ENCODE measurements at places on chromosomes 6 and 20. TPM values are rescaled to one million over a fixed set of nuclear protein-coding genes. Genes with fewer than 3 reads are reported as not detected.

TREML2 gene
- not detected for total RNA-seq

IMPG1 gene
- not detected for total RNA-seq

OPRL1 gene
- 1.5 TPM for total RNA-seq

MAN1A1 gene
- total RNA-seq: 29.3 TPM

DCDC2 gene
- total RNA-seq: 22.2 TPM

NCOA5 gene
- total RNA-seq: 58.7 TPM

ARMH2 gene
- total RNA-seq: not detected

NKX2-2 gene
- 15.5 TPM for total RNA-seq

SSTR4 gene
- total RNA-seq: not detected

ELOVL2 gene
- total RNA-seq: 6.0 TPM

DNA sequence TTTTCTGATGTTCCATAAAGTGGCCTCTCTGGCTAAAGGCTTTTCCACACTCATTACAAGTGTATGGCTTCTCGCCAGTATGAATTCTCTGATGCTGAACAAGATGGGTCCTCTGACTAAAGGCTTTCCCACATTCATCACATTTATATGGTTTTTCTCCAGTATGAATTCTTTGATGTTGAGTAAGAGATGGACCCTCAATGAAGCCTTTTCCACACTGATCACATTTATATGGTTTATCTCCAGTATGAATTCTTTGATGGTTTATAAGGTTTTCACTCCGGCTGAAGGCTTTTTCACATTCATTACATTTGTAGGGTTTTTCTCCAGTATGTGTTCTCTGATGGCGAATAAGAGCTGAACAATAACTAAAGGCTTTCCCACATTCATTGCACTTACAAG is 20.4 kb downstream of the ZNF184 start:
- H3K4me3 ChIP-seq: no peak overlapping the region
- H3K36me3 ChIP-seq: peaks cover 92% of the 10 kb centered on the region
- DNase-seq: no peak
- H3K27ac ChIP-seq: peak overlapping the region; percentile 80
- H3K27me3 ChIP-seq: no peaks in the 10 kb centered on the region

DNA sequence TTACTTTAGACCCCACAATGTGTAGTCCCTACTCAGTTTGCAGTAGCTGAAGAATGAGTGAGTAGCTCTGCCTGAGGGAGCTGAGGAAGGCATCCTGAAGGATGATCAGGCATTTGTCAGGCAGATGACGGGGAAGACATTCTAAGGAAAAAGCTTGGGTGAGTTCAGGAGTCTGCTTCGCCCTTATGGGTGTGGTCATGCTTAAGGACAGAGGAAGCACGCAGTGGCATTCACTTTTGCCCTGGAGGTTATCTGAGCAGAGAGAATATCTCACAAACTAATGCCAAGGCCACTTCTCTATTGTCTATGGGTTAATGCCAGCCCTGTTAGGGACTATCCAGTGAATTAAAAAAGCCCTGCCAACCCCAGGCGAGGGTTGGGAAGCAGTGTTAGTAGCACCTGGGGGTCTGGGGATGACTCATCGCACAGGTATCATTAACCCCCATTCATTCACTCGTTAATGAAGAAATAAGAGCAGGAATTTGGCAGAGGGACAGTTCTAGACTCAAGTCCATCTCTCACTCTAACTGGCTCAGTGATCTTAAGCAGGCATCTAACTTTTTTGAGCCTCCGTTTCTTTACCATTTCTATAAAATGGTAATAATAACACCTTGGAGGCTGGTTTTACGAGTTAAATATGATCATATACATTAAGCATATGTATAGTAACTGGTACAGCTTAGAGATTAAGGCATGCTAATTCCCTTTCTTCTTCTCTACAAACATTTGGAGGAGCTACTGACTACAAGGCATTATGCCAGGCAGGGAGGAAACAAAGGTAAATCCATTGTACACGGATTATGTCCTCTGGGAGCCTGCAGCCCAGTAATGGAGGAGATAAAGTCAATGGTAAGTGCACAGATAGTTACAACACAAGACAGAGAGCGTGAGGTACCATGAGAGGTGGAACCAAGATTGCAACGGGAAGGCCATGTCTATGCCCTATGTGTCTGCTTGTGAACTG is 93.2 kb upstream of the AKIRIN2 start:
- H3K27ac ChIP-seq: no peak overlapping the region
- peaks cover 1% of the 10 kb centered on the region for H3K4me1 ChIP-seq
- no peak overlapping the region for H3K4me3 ChIP-seq
- no peaks in the 10 kb centered on the region for H3K36me3 ChIP-seq

- H3K27me3 ChIP-seq: peaks cover 5% of the 10 kb centered on the region
- DNase-seq: no peak
- no peak overlapping the region for H3K4me3 ChIP-seq
- H3K4me1 ChIP-seq: no peaks in the 10 kb centered on the region
- H3K27ac ChIP-seq: no peak overlapping the region
- H3K36me3 ChIP-seq: no peaks in the 10 kb centered on the region
Measured at GRCh38 chr20:59672576-59672975, 68.2 kb downstream of the PHACTR3 start.

GRCh38 chr20:52493171-52493721 is 301.7 kb upstream of the ZFP64 start:
- DNase-seq: no peak
- no peaks in the 10 kb centered on the region for H3K36me3 ChIP-seq
- H3K27ac ChIP-seq: peak overlapping the region; percentile 53
- peaks cover 7% of the 10 kb centered on the region for H3K4me1 ChIP-seq

DNA sequence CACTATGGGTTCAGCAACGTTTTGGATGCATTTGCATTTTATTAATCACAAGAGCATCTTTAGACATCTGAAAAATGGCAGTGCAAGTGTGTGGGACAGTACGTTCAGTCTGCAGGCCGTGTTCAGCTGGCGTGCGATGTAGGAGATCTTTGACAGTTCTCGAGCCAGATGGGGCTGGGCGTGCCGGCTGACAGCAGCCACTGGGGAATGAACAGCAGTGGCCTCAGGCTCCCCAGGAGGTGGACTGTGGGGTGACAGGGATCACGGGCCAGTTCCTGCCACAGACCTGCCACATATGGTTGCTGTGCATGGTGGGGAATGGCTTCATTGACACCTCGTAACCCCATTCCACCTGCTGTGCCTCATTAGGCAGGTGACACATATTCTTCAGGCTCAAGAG is 16.4 kb upstream of the MLN start:
- H3K36me3 ChIP-seq: no peaks in the 10 kb centered on the region
- no peaks in the 10 kb centered on the region for H3K4me1 ChIP-seq
- no peak for DNase-seq
- H3K27me3 ChIP-seq: peaks cover 34% of the 10 kb centered on the region
- H3K4me3 ChIP-seq: no peak overlapping the region

DNA sequence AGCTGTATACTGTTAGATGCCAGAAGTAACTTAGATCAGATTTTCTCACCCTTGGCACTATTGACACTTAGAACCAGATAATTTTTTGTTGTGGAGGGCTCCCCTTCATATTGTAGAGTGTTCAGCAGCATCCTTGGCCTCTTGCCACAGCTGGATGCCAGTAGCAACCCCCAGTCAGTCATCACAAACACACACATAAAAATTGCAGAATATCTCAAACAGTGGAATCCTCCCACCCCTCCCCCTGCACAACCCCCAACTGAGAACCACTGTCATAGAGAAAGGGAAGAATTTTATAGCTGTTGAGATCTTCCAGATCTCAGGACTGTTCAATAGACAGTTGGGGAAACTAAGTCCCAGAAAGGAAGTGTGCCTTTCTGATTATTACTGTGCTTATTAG is 81.2 kb upstream of the VSTM2L start:
- H3K36me3 ChIP-seq: peaks cover 5% of the 10 kb centered on the region
- peaks cover 13% of the 10 kb centered on the region for H3K4me1 ChIP-seq
- no peak for DNase-seq
- H3K4me3 ChIP-seq: no peak overlapping the region

GRCh38 chr6:2611092-2611491 is 139.6 kb downstream of the MYLK4 start:
- peaks cover 2% of the 10 kb centered on the region for H3K4me1 ChIP-seq
- no peak overlapping the region for H3K4me3 ChIP-seq
- H3K27me3 ChIP-seq: no peaks in the 10 kb centered on the region
- DNase-seq: no peak
- no peak overlapping the region for H3K27ac ChIP-seq
- no peaks in the 10 kb centered on the region for H3K36me3 ChIP-seq

DNA sequence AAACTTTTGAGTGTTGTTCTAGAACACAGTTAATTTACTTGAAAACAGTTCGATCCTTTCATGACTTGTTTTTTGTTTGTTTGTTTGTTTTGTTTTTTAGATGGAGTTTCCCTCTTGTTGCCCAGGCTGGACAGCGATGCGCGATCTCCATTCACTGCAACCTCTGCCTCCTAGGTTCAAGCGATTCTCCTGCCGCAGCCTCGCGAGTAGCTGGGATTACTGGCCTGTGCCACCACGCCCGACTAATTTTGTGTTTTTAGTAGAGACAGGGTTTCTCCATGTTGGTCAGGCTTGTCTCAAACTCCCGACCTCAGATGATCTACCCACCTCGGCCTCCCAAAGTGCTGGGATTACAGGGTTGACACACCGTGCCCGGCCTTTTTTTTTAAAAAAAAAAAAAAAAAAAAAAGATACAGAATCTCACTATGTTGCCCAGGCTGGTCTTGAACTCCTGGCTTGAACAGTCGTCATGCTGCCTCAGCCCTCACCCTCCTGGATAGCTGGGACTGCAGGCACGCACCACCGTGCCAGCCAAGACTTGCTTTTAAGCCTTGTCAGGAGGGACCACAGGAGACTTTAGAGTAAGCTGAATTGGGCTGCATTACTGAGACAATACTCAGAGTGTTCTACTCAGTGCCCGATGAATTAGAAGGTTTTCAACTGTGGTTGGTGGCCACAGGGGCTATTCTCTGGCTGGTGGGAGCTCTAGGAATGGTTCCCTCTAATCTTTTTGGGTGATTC is 76.7 kb upstream of the SLC22A16 start:
- no peak overlapping the region for H3K27ac ChIP-seq
- H3K27me3 ChIP-seq: no peaks in the 10 kb centered on the region
- DNase-seq: no peak
- no peak overlapping the region for H3K4me3 ChIP-seq

GRCh38 chr20:58407966-58408557 is 19.0 kb downstream of the VAPB start:
- no peak overlapping the region for H3K4me3 ChIP-seq
- H3K4me1 ChIP-seq: peaks cover 14% of the 10 kb centered on the region

DNA sequence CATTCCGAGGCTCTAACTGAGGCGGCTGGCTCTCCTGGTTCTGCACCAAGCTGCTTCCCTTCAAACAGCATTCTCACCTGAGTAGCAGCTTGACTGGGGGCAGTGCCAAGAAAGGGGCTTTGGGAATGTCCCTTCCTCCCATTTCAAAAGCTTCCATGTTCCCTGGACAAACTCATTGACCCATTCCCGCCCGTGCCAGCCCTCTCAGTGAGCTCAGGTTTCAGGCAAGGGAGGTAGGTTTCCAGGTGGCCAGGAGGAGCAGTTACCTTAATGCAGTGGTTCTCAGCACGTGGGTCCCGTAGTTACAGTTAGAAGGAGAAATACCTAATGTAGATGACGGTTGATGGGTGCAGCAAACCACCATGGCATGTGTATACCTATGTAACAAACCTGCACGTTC is 135.2 kb downstream of the ELOVL4 start:
- H3K27me3 ChIP-seq: peaks cover 2% of the 10 kb centered on the region
- no peak overlapping the region for H3K27ac ChIP-seq
- no peaks in the 10 kb centered on the region for H3K36me3 ChIP-seq
- H3K4me3 ChIP-seq: no peak overlapping the region

DNA sequence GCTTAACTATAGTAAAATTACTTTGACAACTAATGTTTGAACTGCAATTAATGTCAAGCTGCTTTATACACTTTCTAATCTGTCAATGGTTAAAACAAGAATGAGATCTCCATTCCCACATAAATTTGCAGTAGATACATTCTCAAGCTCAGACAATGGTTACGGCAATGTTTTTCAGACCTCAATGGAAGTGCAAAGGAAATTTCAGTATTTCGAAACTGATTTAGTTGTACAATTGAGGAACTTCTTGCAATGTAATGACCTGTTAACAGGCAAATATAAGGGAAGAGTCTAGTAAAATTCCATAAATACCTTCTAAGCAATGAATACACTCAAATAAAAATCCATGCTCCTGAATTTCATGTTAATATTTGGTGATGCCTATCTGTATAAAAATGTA is 94.7 kb downstream of the ADTRP start:
- peaks cover 1% of the 10 kb centered on the region for H3K36me3 ChIP-seq
- no peak overlapping the region for H3K27ac ChIP-seq
- DNase-seq: no peak
- H3K4me3 ChIP-seq: no peak overlapping the region
- H3K4me1 ChIP-seq: peaks cover 13% of the 10 kb centered on the region
- no peaks in the 10 kb centered on the region for H3K27me3 ChIP-seq

DNA sequence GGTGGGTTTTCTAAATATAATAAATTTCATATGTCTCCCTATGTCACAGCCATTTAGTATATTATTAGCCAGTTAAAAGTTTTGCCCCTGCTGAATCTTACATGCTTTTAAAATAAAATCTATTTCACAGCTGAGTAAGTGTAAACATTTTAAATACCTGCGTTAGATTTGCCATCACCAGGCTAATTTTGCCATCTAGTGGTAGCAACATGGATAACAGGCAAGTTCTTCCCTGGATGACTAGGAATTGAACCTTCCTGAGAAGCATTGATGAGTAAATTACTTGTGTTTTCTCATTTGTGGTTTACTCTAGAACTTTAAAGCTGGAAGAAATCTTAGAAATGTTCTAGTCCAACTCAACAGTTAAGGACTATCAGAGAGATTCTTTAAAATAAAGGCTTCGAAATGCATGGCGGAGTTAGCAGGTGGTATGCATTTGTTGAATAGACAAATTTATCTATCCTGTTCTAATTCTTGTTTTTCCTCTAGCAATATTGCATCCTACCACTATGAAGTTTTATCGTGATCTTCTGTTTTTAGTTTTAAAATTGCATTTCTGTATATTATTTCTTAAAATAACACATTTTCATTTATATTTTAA is 2.6 kb downstream of the PRSS35 start:
- no peaks in the 10 kb centered on the region for H3K36me3 ChIP-seq
- no peak overlapping the region for H3K4me3 ChIP-seq
- no peak overlapping the region for H3K27ac ChIP-seq
- peaks cover 14% of the 10 kb centered on the region for H3K4me1 ChIP-seq
- no peaks in the 10 kb centered on the region for H3K27me3 ChIP-seq

- no peaks in the 10 kb centered on the region for H3K4me1 ChIP-seq
- H3K27me3 ChIP-seq: peaks cover 32% of the 10 kb centered on the region
- H3K4me3 ChIP-seq: no peak overlapping the region
- no peak overlapping the region for H3K27ac ChIP-seq
- no peaks in the 10 kb centered on the region for H3K36me3 ChIP-seq
- peak; percentile 48 for DNase-seq
Measured at GRCh38 chr6:36660771-36661471, 17.6 kb upstream of the CDKN1A start.

DNA sequence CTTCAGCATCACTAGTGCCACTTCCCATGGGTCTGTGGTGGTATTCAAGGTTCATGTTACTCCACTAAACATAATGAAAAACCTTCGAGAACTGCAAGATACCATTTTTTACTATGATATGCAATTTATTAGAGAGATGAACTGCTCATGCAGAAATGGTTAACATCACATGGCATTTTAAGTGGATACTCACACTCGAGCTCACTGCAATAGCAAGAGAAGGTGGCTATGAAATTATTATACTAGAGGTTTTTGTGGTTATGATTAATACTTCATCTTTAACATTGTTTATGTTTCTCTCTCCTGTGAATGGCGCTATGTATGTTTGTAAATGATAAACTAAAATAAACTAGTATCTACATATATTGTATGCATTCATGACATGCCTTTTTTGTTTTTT is 35.1 kb downstream of the SCAF8 start:
- peaks cover 7% of the 10 kb centered on the region for H3K36me3 ChIP-seq
- no peak overlapping the region for H3K27ac ChIP-seq
- H3K4me3 ChIP-seq: no peak overlapping the region
- no peaks in the 10 kb centered on the region for H3K27me3 ChIP-seq
- no peak for DNase-seq
